ENCODE measurements at places on chromosomes 2 and 18.

DNA sequence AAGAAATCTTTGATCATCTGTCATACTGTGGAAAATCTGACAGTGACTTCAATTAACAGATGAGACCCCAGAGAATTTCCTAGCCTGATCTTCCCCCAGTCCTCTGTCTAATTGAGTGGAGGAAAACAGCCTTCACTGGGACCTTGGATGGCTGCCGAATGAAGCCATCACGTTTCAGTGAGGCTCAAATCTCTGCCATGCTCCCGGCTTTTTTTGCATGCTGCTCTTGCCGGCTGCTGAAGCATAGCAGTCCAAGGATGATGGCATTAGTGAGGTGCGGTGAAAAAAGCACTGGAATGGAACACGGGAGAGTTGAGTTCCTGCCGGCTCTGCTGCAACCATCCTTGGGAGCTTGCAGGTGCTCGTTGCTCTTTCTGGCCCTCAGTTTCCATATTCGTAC is 430.5 kb downstream of the SLC4A3 start:
- no peak for DNase-seq

DNA sequence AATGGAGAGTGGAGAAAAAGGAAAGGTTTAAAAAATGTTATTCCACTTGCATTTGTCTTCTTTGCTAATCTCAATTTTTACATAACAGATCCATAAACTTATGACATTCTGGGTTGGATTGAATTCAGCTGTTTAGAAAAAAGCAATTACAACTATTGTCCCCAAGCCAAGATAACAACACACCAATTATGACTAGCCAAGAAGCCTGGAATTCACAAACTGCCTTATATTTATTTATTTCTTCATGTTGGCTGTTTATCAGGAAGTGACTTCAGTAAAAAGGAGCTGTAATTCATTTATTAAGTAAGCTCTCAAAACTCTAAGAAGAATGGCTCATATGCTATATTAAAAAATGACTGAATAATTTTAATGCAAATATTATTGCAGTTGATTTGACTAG is 137.4 kb downstream of the CALCRL start:
- DNase-seq = no peak

GRCh38 chr18:30967701-30968100 is 74.8 kb downstream of the DSC3 start:
- DNase-seq = no peak

GRCh38 chr2:70981866-70982810 is 3.7 kb downstream of the ANKRD53 start:
- no peak for DNase-seq

DNA sequence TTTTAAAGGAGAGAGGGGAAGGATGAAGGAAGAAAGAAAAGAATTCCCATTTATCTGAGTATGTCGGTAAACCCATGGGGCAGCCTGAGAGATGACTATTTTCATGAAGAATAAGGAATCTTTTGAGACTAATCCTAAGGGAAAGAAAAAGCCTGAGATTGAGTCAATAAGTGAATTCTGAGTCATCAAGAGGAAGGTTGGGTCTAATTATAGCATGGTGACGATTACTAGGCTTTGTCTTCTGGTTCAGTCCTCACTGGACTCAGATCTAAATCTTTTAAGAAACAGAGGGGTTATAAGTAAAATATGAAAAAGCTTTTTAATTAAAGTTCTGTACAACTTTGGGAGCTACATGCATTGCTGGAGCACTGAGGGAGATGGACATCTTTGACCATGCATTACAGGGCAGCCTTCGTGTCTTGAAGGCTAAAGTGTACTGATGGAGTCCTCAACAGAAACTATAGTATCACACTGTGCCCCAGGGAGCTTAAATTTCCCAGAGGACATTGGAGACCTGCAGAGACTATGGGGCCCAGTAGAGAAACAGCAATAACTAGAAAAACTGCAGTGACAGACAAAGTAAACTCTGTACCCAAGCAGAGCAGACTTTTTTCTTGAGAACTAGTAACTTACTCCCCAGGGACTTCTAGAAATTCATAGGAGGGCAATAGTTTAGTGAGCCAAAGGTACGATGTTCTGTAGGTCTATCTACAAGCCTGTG is 260.9 kb downstream of the RAD51AP2 start:
- no peak for DNase-seq

GRCh38 chr2:6828299-6828584 is 37.5 kb downstream of the CMPK2 start:
- DNase-seq = peak; percentile 46

- no peak for DNase-seq
These were observed 90.8 kb downstream of the ARL4C start for GRCh38 chr2:234406085-234406484.

- no peak for DNase-seq
These were observed 853 bp downstream of the GNAL start for GRCh38 chr18:11689669-11690565.

GRCh38 chr18:3269241-3269913 is 7.4 kb downstream of the MYL12B start:
- no peak for DNase-seq

- peak; percentile 21 for DNase-seq
These were observed 127.8 kb downstream of the CERS6 start for GRCh38 chr2:168583710-168584521.

- no peak for DNase-seq
These were observed 49.5 kb upstream of the BCL11A start for GRCh38 chr2:60602828-60603532.

GRCh38 chr2:227536445-227536844 is 62.2 kb upstream of the SCYGR2 start:
- no peak for DNase-seq

DNA sequence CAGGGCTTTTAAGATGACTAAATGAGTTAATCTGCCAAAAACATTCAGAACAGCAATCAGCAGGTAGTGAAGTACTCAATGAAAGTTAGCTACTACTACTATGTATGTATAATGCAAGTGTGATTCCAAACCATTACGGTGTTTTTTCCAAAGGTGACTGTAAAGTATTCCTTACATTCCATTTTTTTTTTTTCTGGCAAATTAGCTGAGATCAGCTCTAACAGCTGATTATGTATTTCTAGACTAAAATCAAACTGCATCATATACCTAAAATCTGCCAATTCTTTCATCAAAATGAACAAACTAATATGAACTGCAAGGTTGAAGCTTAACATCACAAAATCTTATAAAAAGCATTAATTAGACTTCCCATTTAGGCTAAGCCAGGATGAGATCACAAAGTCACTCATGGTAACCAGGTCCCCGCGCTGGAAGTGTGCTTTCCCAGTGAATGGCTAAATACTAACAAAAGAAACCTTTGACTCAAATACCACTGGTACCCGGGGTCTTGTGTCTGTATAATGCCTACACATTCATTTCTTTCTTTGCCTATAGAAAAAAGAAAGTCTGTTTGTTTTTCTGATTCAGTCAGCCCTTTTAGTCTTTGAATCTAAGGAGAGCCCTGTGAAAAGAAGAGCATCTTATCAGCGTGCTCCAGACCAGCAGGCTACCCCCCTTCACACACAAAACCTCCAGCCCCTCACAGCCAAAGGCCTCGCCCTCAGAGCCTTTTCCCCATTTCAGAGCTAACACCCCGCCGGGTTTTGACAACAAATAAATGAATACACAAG is 88.3 kb downstream of the RBMS1 start:
- no peak for DNase-seq

DNA sequence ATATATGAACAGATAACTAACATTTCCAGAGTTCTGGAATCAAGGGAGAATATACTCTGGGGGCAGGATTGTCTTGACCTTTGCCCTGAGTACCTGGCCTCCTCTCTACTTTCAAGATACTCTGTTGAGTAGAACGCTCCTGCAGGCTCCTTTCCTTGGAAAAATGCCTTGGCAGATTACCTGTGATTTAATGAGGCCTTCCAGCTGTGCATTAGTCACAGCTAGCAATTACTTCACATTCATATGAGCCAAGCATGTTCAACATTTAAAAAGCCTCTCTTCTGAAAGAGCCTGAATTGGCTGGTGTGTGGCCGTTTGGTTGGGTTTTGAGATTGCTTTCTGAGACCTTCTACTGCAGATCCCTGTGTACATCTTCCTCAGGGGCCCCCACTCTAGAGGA is 142.2 kb downstream of the PLCL1 start:
- DNase-seq = no peak

- DNase-seq = no peak
These were observed 37.5 kb downstream of the ANO7 start for GRCh38 chr2:241225983-241226382.

GRCh38 chr2:75480971-75481836 is 79.5 kb downstream of the EVA1A start:
- no peak for DNase-seq

GRCh38 chr2:234840336-234840735 is 111.5 kb upstream of the SH3BP4 start:
- peak; percentile 96 for DNase-seq

GRCh38 chr2:37543999-37544557 is 127.4 kb downstream of the CDC42EP3 start:
- DNase-seq = no peak

GRCh38 chr2:122072666-122073065 is 317.2 kb downstream of the TSN start:
- DNase-seq = no peak

GRCh38 chr2:180374502-180375281 is 367.6 kb upstream of the CWC22 start:
- DNase-seq = no peak

- DNase-seq = no peak
These were observed 66.0 kb upstream of the KCTD1 start for GRCh38 chr18:26614374-26614773.

GRCh38 chr2:46034535-46034934 is 262.7 kb upstream of the EPAS1 start:
- DNase-seq = no peak
